Kidney epithelial cell (primary cell): ENCODE measurements at places on chromosomes 7 and 10. TPM values are rescaled to one million over a fixed set of nuclear protein-coding genes. Genes with fewer than 3 reads are reported as not detected.
A peak's percentile ranks its signal among the peaks of the same experiment; 100 is the strongest.

Gene CYREN
- 74.2 and 76.5 TPM in 2 replicates for total RNA-seq

DNA sequence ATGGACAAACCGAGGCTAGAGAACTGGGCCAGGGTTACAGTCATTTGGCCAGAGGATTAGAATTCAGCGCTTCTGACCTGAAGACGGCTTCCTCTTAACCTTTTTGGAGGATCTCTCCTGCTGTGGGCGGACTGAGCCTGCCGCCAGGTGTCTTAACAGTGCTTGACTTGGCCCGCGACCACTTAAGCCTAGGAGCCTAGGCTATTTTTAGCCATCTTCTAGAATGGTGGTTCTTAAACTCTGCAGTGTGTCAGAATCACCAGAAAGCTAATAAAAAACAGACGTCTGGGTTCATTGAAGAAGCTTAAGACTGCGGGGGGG lies 722 bp downstream of the MDH2 start:
- no peak for DNase-seq

Gene FXYD4
- total RNA-seq, result not detected in 2 replicates

Gene MKI67
- 5.1 and 5.6 TPM in 2 replicates for total RNA-seq

DNA sequence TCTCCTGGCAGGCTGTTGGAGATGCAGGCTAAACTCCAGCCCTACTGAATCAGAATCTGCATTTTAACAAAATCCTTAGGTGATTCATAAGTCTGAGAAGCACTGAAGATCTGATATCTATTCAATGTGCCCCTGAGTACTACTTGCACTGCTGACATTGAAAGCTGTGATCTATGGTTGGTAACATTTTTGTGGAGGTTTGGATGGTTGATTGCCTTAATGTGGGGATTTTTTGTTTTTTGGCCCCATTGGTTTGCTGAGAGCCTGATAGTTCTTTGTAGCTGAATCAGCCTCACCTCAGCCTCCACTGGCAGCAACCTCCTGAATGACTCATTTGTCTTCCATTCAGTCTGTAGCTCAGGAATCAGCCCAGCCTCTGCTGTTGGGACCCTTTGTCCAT lies 14.7 kb upstream of the LRRN3 start:
- no peak for DNase-seq

Gene LRRC72
- total RNA-seq, result not detected in 2 replicates

GRCh38 chr7:78090616-78091015 lies 292.0 kb downstream of the PHTF2 start:
- no peak for DNase-seq

DNA sequence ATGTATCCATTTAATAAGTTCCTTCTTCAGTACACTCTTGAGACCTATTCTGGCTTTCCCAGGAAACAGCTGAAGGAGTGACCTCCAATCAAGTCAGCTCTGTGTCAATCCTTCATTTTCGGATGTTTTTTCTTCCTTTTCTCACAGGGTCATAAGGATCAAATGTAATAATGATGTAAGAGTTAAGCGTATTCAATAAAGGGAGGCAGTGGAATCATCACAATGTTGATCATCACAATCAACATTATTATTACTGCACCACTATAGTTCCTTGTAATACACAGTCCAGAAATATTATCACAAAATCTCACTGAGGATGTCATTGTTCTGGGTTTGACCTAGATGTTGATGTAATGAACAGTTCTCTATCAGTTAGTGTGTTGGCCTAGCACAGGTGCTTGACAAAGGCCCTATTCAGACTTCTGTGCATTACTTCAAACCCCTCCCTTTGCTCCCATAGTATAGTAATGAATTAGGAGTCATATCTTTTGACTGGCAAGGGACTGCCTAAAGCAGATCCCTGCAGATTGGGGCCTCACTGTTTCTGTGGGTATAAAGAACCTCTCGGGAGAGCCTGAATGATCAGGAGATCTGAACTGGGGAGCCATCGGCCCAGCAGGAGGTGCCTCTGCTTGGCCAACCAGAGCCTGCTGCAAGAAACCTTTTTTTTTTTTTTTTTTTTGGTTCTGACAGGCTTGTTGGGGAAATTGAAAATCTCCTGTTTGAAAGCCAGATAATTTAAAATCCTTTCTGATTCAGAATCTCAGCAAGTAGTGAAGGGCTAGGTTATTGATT lies 100.6 kb downstream of the KAT6B start:
- no peak for DNase-seq

GRCh38 chr10:1594372-1595241 lies 142.7 kb downstream of the ADARB2 start:
- no peak for DNase-seq

Gene GIMAP8
- total RNA-seq, result not detected in 2 replicates

Gene CLRN3
- total RNA-seq, result not detected in 2 replicates

Gene SPAM1
- total RNA-seq, result not detected in 2 replicates

DNA sequence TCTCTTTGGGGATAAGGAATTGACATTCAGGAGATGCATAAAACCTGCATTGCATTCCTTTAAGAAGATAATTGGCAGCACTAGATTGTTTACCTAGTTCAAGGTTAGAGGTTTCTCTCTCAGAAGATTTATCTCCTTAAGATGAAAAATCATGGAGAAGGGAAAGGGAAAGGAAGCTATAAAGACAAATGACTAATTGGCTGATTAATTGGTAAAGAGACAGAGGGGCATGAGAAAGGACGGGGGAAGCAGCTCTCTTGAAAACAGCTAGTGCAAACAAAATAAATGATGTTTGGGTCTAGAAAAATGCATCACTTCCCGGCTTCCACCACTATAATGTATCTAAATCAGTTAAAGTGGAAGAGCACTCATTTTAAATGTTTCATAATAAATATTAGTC lies 941.2 kb downstream of the XPNPEP1 start:
- no peak for DNase-seq

Gene SHH
- 2.8 and 4.5 TPM in 2 replicates for total RNA-seq

DNA sequence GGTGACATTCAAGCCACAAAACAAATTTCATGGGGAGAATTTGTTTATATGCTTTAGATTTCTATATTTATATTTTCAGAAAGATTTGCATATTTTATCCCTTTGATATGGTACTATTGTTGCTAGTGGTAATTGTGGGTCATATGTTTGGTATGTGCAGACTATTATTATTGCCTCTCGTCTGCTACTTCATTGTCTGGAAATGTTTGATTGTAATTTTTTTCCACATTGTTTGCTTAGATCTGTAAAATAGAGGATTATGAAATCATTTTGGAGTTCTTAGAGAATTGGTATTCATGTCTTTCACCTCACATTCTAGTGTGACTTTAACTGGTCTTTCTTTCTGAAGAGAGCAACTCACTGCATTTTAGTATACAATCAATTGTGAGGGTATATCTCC lies 44.7 kb downstream of the MYO3A start:
- DNase-seq, result no peak

GRCh38 chr7:158053183-158053915 lies 534.3 kb downstream of the PTPRN2 start:
- DNase-seq, result no peak

Gene HOXA3
- 17.3 and 26.4 TPM in 2 replicates for total RNA-seq

DNA sequence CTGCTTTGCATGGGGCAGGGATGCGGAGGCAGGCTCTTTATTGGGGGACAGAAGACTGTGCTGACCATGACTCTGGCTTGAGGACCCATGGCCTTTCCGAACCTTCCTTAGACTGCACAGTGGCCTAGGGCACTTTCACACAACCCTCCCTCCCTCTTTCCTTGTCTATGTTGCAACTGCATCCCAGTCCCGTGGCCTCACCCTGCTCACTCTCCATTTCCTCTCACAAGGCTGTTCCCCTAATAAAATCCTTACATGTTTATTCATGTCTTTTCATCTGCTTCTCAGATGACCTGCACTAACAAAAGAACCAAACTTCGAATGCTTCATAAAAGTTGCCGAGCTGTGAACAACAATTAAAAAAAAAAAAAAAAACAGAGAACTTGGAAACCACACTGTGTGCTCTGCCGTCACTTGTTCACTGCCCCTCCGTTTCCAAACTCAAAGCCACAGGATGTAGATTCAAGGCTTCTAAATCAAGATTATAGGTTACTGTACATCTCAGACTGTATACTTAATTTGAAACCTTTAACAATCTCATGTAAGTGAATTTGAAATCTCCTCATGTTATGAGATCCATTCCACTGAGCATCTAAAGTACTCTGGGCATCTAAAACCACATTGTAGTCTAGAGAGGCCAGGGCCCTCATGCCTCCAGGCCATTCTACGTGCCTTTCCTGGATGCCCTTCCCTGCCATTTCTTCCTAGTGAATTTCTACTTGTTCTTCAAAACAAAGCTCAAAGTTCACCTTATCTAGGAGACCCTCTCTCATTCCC lies 265.9 kb downstream of the SNX13 start:
- no peak for DNase-seq

DNA sequence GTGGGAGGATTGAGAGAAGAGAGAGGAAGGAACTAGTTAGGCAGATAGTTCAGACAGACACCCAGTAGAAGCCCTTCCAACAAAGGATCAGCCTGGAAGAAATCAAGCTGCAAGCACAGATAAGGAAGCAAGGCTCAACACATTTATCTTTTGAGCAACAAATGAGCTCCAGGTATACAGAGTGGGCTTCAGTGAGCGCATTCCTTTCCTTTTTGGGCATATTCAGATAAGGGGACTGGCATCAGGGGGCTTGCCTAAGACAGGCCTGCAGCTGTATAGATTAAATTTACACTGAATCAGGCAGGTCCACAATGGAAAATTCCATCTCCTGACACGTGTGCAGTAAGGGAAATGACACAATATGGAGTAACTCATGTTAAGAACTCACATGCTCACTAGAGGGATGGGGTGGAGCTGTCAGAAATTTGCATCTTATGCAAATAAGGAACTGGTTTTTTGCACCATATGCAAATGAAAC lies 147.2 kb downstream of the AKR1D1 start:
- DNase-seq, result no peak

Gene LLCFC1
- total RNA-seq, result not detected in 2 replicates

Gene CLDN15
- total RNA-seq, result 4.8 and 10.3 TPM in 2 replicates

DNA sequence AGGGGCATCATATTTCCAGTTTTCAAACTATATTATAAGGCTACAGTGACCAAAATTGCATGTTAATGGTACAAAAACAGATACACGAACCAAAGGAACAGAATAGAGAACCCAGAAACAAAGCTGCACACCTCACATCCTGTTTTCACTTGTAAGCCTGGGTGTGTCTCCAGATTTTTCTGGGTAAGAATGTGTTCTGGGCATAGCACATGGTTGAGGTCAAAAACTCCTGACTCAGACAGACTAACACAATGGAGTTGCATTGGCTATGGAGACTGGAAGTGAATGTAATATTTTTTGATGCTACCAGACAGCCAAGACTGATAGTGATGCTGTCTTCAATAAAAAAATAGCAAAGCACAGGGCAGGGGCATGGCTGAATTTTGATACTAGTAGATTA lies 1175.2 kb downstream of the NXPH1 start:
- DNase-seq, result no peak

DNA sequence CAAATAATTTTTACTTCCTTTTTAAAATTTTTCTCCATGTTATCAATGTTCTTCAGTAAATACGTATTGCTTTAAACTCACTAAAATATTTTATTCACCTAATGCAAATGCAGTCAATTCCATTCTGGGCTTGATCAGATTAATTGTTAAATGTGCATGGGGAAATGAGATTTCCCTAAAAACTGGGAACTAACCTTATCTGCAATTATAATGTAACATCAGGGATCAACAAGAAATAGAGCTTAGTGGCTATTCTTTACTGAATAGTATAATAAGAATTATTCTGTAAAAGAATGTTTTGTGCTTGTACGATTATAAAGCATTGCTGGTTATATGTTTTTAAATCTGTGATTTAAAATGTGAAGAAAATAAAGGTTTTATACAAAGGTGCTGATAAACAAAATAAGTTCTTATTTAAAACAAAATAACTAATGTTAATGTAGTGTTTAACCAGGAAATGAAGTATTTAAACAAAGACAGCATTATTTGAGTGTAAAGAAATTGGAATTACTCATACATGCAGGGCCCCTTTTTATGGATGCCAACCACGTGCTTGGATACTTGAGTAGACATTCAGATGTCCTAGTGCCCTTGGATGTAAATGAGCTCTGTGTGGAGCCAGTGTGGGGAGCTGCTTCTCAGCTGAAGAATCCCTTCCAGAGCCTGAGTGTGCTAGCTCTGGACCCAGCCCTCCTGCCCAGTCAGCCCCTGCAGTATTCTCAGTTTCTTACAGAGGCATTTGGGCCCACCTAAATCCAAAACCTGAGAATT lies 84.2 kb downstream of the REEP3 start:
- peak; percentile 9 for DNase-seq
